Caco-2 (cell line): ENCODE measurements at places on chromosomes 3 and 15.

GRCh38 chr15:54789376-54789775 lies 407.4 kb downstream of the RSL24D1 start:
- DNase-seq: no peak

DNA sequence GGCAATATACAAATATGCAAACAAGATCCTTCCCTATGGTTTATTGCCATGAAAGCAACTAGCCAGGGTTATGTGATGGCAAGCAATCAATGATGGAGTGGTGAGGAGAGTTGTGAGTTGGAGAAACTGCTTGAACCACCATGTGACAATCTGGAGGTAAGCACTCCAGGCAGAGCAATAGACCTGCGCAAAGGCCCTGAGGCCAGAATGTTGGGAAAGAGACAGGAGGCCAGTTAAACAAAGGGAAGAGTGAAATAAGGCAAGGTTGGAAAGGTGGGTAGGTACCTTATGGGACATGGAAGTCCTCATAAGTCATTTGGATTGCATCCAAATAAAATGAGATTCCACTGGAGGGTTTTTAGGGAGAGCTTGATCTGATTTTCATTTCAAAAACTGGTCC lies 80.0 kb upstream of the WNT5A start:
- no peak for DNase-seq

DNA sequence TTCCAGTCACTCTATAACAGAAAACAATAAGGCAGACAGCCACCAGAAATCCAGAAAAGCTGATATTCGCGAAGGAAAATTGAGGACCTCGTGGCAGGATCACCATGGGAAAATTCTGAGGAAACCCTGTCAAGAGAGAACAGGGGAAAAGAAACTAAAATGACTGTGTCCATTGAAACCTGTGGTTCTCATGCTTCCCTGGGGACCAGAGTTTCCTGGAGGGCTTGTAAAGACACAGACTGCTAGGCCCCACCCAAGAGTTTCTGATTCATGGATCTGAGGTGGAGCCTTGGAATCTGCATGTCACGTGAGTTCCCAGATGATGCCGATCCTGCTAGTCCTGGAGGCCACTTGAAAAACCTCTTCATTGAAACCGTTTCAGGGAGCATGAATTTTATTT lies 420.5 kb downstream of the EPHB1 start:
- DNase-seq: no peak

- peak; percentile 76 for DNase-seq
Measured at GRCh38 chr15:58988006-58988785, 733 bp downstream of the RNF111 start.

GRCh38 chr3:174329321-174329720 lies 529.8 kb upstream of the NAALADL2 start:
- DNase-seq: no peak

- no peak for DNase-seq
Measured at GRCh38 chr3:59653405-59654122, 603.7 kb upstream of the CFAP20DC start.

GRCh38 chr3:9400616-9401015 lies 3.2 kb downstream of the SETD5 start:
- DNase-seq: no peak
